Iris pigment epithelial cell (primary cell): ENCODE measurements at places on chromosomes 11 and 22.

DNA sequence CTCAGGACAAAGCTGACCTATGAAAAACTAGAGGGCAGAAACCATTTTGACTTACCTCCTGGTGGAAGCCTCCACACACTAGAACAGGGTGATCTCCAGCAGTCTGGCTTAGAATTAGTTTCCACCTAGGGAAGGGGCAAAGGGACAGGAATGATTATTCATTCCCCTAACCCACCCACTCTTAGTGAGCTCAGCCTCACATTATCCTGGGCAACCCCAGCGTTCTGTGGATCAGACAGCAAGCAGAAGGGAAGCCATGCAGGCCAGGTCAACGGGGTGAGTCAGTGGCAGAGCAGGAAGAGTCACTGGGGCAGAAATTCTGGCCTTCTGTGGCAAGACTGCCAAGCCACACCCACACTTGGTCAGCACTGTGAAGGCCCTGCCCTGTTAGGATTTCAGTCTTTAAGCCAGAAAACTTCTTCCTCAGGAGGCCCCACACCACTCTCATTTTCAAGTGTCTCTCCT, 10.5 kb downstream of the NUMA1 start:
- peak; percentile 86 for DNase-seq

DNA sequence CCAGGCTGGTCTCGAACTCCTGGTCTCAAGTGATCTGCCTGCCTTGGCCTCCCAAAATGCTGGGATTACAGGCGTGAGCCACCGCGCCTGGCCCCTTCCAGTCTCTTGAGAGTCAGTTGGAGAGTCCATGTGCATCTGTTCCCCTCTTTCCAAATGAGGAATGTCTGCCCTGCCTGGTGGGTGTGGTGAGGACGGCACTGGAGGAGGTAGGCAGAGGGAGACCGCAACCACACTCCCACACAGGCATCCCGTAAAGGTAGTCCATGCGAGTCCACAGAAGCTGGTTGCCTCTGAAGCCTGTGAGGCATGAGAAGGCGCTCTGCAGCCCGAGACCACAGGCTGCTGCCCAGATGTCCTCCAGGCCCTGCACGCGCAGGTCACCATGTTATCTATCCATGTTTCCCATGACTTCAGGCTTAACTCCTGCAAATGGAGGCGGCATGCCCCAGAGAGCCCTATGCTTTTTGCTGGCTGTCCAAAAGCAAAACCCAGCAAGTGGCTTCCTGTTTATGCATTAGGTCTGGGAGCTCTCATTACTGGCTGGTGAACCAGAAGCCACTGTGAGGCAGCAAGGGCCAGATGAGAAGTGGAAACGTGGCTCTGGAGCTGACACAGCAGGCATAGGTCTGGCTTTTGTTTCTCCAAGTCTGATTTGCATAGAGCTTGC, 43.4 kb downstream of the GRIK4 start:
- peak; percentile 41 for DNase-seq

DNA sequence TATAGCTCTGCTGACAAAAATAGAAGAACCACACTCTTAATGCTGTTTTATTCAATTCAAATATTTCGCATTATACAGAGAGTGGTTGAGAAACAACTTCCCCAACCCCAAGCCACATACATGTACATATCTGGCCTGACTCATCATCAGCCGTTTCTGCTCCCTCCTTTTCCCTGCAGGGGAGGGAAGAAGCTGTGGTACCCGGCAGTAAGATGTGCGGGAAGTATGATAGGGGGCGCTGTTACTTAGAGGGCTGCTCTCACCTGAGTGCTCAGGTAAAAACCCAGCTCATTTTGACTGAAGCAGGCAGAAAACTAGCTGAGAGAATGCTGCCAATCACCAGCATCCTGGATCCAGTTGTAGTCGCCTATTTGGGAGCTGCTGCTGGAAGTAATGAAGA, 85.5 kb downstream of the NELL1 start:
- peak; percentile 0 for DNase-seq

GRCh38 chr22:46563381-46564083, 26.1 kb upstream of the CELSR1 start:
- DNase-seq, result peak; percentile 43

DNA sequence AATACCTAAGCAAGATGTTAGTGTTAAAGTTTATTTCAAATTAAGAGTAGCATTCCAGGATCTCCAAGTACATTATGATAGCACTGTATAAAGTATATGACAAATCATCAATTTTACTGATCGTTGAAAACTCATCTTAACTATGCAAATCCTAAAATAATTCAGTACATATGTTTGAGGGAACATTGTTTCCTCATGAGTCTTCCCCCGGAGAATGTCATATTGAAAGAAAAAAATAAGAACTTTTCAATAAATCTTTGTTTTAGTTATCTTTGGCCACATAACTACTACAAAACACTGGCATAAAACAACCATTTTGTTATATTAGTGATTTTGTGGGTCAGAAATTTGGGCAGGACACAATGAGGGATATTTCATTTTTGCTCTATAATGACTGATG, 135.4 kb downstream of the METTL15 start:
- peak; percentile 41 for DNase-seq

DNA sequence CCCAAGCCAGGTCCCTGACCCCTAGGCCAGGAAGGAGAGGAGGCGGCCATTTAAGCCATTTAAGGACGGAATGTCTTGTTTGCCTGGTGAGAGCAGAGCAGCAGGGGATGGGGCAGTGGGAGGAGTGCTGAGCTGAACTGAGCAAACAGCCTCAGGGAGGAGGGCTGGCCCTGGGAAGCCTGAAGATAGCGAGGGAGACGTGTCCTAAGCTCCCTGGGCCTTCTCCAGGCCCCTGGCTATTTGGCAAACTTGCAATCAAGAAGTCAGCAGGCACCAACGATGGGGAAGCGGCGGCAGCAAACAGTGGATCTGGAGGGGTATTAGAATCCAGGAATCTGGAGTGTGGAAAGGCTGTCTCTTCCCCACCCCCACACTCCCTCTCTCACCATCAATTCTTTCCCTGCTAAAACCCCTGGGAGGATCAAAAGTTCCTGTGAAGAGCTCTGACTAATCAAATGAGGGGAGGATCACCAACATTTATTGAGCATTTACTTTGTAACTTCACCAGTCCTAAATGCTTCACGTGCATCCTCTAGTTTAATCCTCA, 8.8 kb downstream of the BCL9L start:
- peak; percentile 82 for DNase-seq

- DNase-seq, result no peak
Observed at GRCh38 chr11:44576656-44577055, 11.2 kb downstream of the CD82 start.
